Effector memory CD4-positive, alpha-beta T cell (primary cell): ENCODE measurements at places on chromosomes 6 and 20.

DNA sequence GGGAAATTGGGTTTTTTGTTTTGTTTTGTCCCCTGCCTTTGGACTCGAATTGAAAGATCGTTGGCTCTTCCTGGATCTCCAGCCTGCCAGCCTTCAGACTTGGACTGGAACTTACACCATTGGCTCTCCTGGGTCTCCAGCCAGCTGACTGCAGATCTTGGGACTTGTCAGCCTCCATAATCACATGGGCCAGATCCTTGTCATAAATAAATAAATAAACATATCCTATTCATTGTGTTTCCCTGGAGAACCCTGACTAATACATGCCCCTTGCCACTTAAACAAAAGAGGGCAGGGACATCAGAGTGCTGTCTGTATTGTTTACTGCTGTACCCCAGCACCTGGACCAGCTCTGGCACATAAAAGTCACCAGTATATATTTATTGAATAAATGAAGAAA, 101.5 kb downstream of the CAP2 start:
- DNase-seq = no peak

GRCh38 chr20:32510601-32511357, 74.4 kb downstream of the NOL4L start:
- no peak for DNase-seq

- no peak for DNase-seq
Observed at GRCh38 chr6:29509239-29509638, 21.5 kb upstream of the MAS1L start.

- DNase-seq = no peak
Observed at GRCh38 chr6:168712993-168713392, 272.0 kb downstream of the SMOC2 start.

DNA sequence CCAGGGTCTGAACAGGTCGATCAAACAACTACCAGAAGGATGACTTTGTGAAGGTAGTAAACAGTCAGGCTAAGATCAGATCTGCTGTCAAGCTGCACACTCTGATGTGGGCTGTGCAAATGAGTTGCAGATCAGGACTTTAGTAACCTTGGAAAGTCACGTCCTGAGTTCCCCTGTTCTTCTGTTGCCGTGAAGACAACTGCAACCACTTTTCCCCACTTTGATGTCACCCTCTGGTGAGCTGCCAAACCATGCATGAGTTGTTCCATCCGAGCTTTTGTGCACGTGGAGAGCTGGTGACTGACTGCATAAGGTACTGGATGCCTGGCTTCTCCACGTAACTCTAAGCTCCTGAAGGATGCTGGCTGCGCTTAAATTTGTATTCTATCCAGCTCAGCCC, 111.0 kb downstream of the CD83 start:
- no peak for DNase-seq

DNA sequence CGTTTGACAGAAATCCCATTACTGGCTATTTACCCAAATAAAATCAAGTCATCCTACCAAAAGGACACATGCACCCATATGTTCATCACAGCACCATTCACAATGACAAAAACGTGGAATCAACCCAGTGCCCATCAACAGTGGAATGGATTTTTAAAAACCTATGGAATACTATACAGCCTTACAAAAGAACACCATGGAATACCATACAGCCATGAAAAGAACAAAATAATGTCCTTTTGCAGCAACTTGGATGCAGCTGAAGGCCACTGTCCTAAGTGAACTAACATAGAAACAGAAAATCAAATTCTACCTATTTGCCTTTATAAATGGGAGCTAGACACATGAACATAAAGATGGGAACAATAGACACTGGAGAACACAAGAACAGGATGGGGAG, 17.4 kb upstream of the IPCEF1 start:
- DNase-seq = no peak

- DNase-seq = no peak
Observed at GRCh38 chr20:5215672-5216304, 89.0 kb downstream of the CDS2 start.

DNA sequence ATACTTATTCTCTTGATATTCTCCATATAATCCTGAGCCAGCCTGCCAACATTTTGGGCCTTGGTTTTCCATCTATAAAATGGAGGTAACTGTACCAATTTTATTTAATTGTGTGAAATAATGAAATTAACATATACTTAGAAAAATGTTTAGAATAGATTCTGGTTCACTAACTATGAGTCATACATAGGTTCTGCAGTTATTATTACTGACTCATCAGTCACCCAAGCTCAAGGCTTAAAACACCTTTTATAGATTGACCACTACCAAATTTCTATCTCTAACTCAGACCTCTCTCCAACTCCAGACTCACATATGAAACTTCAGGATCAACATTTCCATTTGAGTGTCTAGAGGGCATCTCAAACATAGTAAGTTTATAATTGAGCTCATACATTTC, 1277.2 kb upstream of the GJE1 start:
- no peak for DNase-seq

DNA sequence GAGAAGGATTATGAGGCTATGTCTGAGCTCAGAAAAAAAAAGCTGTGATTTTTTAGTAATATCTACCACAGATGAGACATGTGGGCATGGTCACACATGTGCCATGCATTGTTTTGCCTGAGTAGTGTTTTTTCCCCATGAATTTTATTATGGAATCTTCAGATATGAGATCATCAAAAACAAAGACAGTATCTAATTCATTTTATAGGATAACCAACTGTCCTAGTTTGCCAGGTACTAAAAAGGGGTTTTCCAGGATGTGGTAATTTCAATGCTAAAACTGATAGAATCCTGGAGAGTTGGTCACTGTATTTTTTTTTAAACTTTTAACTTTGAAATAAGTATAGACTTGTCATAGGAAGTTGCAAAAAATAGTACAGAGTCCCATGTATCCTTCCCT, 127.4 kb upstream of the MAP3K7 start:
- no peak for DNase-seq
